ENCODE measurements at places on chromosomes 13 and 19.

GRCh38 chr13:109548374-109548773, 238.0 kb downstream of the IRS2 start:
- DNase-seq = no peak

DNA sequence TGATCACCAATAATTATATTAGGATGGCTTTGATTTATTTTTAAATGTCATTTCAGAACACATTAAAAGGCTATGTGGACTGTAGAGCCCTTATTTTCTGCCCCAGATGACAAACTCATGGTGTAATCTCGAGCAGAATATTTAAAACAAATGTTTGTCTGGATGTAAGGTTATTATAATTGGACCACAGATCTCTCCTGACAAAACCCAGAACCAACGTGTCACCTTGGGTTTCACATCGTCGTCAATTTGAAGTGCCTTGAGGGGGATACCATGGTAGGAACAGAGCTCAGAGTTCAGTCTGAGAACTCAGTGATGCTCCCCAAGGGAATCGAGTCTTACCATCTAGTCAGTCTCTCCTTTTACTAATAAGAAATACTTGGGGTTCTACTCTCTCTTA, 2.8 kb downstream of the SACS start:
- DNase-seq = no peak

GRCh38 chr19:1813192-1814182, 1.4 kb upstream of the ATP8B3 start:
- DNase-seq = no peak

DNA sequence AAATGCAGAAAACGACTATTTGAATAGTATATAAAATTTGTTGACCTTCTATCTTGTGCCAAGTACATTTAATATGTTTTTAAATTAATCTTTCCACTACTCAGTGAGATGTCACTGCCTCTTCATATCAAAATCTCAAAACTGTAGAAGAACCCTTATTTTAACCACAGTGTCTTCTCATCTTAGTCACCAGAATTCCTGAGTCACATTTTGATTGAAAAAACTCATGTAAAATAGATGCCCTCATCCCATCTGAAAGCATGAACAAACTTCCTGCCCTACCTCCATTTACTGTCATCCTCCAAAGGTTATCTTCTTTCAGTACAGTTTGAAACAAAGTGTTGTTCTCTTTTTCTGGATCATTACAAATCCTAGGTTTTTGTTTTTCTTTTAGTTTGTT, 1215.4 kb downstream of the PCDH9 start:
- no peak for DNase-seq

GRCh38 chr13:68030152-68030809, 800.1 kb upstream of the PCDH9 start:
- no peak for DNase-seq

DNA sequence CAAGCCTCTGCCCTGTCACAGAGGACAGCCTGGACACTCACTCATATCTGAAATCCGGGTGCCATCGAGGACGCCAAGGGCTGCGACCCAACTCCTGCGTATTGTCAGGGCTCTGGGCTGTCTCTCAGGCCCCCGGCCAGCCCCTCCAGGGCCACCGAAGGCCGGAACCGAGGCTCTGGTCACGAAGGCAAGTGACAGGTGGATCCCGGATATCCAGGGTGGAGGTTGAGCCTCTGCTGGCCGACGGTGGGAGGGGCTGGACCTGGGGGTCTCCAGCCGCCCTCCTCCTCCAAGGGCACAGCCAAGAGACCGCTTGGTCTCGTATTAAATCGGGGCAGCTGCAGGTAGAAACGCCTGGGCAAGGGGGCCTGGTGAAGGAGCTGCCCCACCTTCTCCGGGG, 5.4 kb downstream of the RNF126 start:
- DNase-seq = no peak

DNA sequence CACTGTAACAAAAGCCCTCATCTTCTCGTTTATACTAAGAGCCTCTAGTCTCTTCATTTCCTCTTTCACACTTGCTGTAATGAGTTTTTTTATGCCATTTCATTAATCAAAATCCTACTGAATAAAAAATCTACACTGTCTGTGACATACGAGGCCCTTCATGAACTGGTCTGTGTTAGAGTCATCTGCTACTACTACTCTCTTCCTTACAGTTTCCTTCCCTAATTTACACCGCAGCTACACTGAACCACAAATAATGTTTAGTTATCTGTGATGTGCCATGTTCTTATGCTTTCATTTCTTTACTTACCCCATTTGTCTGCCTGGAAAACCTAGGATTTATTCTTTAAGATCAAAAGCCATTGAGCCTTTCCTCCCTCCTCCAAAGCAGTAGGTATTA, 16.0 kb downstream of the UFM1 start:
- no peak for DNase-seq

DNA sequence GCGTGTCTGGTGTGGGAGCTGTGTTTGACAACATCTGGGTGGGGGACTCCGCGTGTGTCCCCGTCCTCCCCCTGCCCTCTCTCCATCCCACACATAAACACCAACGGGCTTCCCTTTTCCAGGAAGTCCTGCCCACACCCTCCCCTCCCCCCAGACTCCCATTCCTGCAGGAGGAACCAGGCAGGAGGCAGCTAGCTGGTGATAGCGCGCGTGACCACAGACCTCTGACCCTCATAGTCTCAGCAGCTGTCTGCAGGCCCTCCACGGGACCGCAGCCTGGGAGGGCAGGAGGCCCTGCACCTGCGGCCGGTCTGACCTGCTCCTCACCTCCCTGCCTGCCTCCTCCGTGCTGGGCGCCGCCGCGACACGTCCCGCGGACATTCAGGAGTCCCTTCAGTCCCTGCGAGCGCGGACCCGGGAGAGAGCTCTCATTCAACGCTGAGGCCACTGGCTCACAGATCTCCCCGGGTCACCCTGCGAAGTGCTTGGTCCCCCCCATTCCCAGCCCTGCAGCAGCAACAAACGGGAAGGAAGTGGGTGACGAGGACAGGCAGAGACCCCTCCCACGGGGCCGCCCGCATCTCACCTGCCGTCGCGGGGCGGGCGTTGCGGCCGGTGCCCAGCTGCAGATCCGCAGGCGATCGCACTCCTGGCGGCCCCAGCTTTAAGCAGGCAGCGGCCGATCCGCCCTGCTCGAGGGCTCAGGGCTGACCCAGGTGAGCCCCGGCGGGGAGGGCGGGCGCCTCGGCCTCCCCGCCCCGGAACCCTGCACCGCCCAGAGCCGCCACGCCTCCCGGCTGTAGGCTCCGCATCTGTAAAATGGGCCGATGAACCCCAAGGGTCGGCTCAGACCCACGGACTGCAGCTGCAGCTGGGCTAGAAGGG, 1.1 kb upstream of the ACP5 start:
- DNase-seq = no peak

DNA sequence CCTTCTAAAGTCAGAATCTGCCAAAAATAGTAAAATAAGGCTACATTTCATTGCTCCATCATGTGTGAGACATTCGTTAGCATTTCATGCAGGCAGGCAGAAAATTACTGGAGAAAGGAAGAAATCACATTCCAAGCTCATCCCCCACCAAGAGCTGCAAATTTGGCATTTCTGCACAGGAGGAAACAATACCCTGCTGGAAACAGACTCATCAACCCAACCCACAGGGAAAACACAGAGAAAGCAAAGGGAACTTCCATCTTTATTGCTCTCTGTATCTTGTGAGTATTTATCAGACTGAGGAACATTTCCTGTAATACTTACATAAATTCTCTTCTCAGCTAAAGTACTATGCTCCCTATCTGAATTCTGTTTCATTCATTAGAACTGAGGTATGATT, 95.7 kb downstream of the KCTD12 start:
- no peak for DNase-seq

DNA sequence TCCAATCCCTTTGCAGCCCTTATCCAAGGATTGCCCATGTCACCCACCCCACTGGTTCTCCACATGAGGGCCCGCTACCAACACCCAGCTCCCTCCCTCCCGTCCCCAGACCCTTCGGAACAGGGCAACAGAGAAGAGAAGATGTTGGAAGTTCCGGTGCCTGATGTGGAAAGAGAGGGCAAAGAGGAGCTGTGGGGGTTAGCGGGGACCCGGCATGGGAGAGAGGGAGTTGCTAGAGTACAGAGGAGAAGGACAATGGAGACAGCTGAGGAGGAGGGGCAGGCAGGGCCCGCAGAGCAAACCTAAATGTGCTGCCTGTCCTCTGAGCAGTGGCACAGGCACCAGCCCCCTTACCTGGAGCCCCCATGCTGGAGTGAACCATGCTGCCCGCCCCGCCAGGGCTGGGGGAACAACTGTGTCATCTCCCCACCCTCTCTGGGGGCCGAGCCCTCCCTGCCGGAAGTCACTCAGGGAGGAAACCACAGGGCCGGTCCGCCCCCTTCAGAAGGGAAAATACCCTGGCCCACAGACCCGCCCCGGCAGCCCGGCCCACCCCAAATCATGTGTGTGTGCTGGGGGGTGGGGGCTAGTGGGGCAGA, at the start of gene POU2F2:
Gene POU2F2, minus strand, starts transcription at position 417 of the 599 bp plus-strand sequence. Its CDS starts 35 bp downstream, at position 382.
- DNase-seq = peak; percentile 36

DNA sequence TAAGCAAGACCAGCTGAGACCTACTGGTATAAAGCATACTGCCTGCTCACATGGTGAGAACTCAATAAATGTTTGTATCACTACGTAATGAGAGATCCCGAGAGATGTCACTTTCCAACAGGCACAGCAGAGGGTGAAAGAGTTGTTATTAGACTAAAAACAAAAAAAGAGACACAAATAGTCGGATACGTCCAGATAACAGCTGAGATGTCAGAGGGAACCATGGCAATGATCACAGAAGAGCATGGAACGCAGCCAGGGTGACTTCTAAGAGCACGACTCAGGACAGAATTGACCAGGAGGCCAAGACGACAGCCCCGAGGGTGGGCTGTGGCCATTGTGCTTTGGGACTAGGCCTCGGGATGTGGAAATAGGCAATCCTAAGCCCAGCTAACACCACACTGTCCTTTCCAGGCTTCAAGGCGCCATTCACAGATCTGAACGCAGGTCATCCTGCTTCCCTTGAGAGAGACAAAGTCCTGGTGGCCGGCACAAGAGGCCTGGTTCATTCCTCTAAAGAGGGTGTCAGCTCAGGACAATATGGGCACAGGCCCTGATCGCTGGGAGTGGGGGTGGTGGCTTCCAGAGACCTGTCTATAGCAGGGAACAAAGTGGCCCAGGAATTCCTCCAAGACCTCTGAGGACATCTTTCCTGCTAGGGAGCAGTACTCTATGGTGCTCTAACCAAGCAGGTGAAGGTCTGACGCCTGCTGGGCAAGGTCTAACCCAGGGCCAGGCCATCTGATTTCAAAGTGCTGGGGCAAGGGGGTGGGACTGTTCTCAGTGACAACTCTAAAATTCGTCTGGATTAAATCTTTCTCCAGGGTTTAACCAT, 3.2 kb downstream of the SH3GL1 start:
- no peak for DNase-seq

DNA sequence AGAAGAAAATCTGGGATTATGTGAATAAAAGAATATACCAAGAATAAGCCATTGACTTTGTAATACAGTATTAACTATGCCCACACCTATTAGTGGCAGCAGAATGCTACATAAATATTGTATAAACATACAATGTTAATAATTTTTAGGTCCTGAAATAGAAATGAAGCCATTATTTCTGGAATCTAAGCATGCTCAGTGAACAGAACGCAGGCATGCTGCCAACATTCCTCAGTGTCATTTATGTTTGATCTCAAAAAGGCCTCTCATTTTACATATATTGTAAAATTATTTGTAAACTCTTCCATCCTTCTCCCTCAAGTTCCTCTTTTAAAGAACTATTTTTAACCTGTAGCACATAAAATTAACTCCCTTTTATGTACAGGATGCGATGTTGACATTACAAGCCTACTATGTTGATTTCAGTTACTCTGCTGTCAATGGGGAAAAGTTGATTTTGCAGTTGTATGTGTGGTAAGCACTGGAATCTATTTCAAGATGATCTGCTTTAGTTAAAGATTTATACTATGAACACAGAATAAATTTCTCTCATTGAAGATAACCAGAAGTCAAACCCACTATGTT, 118.8 kb downstream of the VWA8 start:
- DNase-seq = no peak

DNA sequence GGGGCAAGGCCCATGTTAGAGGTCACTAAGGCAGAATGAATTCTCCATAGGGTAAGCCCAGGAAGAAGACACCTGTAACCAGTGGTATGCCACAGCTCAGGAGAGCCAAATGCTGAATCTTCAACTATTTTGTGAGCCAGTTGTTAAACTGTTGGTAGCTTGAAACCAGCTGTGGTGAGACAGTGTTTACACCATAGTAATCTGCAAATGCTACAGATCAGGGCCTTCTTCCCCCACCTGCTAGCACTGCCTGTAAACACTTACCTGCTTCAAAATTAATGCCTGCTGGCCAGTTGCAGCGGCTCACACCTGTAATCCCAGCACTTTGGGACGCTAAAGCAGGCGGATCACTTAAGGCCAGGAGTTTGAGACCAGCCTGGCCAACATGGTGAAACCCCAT, 12.1 kb downstream of the FBXL12 start:
- no peak for DNase-seq

DNA sequence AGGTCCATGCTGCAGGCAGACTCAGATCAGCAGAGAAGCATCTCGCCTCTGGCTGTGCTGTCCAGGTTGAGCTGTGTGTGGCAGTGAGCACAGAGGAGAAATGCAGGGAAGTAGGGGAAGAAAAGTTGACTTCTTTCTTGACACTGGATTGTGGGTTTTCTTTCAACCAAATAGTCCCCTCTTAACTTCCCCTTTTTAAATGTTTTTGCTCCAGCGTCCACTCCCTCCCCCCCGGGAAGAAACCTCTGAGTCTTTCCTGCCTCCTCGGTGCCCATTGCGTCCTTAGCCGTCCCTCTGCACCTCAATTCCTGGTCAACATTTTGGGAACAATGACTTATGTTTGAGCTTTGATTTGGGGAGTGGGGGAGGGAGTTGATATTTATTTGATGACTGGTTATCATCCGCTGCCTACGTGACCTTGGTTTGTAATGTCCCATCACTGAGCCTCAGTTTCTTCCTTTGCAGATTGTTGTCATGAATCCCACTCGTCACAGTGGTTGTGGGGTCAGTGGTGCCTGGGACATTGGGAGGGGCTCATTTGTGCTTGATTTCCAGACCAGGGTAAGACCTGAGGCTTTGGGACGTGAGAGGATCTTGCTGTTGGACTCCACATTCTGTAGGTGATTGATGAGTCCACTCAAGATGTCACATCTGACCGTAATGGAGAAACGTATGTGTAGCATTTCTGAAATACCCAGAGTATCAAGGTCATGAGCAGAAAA, at the start of gene LILRB2:
Gene LILRB2, minus strand, starts transcription at position 104 of the 722 bp plus-strand sequence. CDS start 614 bp downstream, outside the sequence.
- no peak for DNase-seq

DNA sequence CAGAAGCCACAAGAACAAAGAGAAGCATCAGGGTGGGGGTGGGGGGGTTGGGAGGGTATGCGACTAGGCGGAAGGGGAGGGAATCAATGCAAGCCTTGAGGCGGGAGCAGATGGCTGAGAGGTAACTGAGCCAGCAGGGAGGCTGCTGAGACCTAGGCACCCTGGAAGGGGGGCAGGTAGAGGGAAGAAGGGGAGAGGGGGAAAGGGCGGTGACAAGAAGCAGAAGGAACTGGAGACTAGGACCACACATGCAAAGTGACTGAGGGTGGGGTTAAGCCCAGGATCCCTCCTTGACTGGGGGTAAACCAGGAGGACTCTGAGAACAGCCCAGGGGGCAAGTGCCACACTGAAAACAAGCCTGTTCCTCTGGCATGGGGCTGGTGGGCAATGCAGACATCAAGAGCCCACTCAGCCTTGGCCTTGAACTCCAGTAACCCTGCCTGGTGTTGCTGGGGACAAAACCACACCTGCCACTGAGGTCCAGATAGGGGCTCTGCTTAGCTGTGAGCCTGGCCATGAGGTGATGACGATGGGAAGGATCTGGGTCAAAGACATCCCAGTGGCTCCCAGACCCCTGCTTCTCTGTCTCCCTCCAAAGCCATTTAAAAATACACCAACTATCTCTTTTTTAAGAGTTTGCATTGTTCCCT, 20.3 kb downstream of the OPA3 start:
- no peak for DNase-seq
